ENCODE measurements at places on chromosomes 2 and 18.
A peak's percentile ranks its signal among the peaks of the same experiment; 100 is the strongest.

- DNase-seq: peak; percentile 72
Observed at GRCh38 chr2:97868986-97869721, 126.6 kb downstream of the TMEM131 start.

GRCh38 chr2:61335187-61335586, 135.7 kb downstream of the USP34 start:
- peak; percentile 16 for DNase-seq

DNA sequence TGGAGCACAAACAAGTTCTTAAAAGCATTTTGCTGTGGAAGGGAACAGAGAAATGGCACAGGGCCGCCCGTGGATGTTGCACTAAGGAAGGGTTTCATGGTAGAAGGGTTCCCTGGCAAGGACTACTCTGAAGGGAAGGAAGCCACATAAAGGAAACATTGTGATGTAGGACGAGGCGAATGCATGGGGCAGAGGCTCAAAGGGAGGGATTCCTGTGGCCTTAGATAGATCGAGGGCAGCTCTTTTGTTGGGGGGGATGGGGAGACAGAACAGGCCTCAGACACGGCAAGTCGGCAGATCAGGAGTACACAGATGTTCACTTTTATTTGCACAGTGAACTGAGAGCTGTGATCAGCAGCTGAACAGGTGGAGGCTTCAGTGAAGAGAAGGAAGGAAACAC, 205.4 kb downstream of the SNTG2 start:
- DNase-seq: no peak

DNA sequence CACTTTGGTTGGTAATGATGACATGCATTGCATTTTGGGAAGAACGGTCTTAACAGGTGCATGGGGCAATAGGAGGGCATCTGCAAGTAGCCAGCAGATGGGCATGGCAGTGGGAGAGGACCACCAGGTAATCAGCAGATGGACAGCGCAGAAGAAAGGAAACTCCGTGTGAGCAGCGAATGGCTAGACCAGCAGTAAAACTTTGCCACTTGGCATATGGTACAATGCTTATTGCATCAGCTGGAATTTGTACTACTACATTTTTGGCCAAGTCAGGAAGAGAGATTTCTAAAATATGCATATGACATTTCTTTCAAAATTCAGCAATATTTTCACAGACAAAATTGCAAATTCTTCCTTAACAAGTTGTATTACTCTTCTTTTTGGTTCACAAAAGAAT, 768.5 kb downstream of the LRP1B start:
- DNase-seq: no peak

GRCh38 chr2:181952404-181953226, 33.0 kb upstream of the PPP1R1C start:
- no peak for DNase-seq

GRCh38 chr2:191675807-191676721, 1.9 kb upstream of the NABP1 start:
- DNase-seq: peak; percentile 97
